Thoracic aorta (tissue), 2 donors: ENCODE measurements at places on chromosomes 11 and 22. TPM values are rescaled to one million over a fixed set of nuclear protein-coding genes. Genes with fewer than 3 reads are reported as not detected.

TRPC6 gene
- total RNA-seq, result 2.7 TPM

RFPL3 gene
- total RNA-seq, result not detected

CHST1 gene
- total RNA-seq, result 48.7 TPM

CLCF1 gene
- total RNA-seq, result 38.1 TPM

GTSE1 gene
- total RNA-seq, result 0.41 TPM

SYCE3 gene
- total RNA-seq, result not detected

NKAPD1 gene
- 10.2 TPM for total RNA-seq

KRTAP5-9 gene
- total RNA-seq, result not detected

TRPM5 gene
- total RNA-seq, result not detected

DNA sequence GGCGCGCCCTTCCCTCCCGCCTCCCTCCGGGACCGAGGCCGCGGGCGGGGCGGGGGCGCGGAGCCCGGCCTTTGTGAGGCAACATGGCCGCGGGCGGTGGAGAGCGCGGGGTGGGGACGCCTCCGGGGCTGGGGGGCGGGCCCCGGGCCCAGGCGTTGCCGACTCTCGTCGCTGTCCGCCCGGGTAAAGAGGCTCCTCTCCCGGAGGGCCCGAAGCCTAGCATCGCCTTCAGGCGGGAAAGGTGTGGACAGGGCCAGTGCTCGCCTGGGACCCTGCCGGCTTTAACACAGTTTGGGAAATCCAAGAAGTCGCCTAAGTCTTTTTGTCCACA is 369 bp downstream of the DGCR8 start:
- peak; percentile 11 for DNase-seq

- DNase-seq, result no peak
Measured at GRCh38 chr11:656426-656825, 19.4 kb downstream of the DRD4 start.

GRCh38 chr11:118916842-118917388 is 8.8 kb downstream of the BCL9L start:
- DNase-seq, result no peak

DNA sequence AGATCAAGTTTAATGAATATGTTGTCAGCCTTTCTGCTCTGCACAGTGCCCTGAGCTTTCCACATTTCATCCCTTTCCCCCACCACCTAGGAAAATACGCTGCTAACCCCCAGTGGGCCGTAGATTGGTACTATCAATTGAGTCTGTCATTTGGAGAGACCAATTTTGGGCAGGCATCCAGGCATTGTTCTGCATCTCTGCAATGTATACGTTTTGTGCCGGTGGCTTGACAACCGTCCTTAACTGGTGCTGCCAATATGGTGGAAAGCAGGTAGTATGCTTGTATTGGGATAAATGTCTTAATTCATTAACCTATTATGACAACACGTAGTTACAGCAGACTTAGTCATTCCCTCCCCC is 1.3 kb downstream of the ELMOD1 start:
- no peak for DNase-seq

GRCh38 chr11:45264839-45265515 is 21.2 kb downstream of the SYT13 start:
- no peak for DNase-seq

GRCh38 chr11:32526760-32527159 is 56.9 kb upstream of the EIF3M start:
- DNase-seq, result no peak

- DNase-seq, result no peak
Measured at GRCh38 chr22:48137640-48138039, 1375.2 kb downstream of the TBC1D22A start.

DNA sequence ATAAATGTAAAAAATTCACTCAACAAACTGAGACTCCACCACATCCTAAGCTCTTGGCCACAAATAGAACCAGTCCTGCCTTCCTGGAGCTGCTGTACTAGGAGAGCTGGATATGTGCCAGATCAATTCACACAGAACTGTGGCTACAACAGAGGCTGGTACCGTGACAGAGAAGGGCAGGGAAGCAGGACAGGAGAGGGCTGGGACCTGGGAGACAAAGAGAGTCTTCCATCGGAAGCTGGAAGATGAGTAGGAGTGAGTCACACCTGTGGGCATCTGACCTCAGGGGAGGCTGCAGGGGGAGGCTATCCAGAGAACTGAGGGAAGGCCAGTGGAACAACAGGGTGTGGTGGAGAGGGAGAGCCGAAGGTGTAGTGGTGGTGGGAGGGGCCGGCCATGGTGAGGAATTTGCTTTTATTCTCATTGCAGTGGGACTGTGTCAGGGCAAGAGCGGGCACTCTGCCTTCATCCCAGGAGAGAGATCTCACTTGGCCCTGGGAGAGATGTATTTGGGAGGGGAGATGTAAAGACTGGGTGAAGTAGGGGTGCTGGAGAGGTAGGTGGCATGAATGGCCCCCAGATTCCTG is 1.9 kb upstream of the LTBP3 start:
- peak; percentile 30 for DNase-seq

GRCh38 chr11:27406498-27407354 is 43.7 kb upstream of the CCDC34 start:
- DNase-seq, result no peak

DNA sequence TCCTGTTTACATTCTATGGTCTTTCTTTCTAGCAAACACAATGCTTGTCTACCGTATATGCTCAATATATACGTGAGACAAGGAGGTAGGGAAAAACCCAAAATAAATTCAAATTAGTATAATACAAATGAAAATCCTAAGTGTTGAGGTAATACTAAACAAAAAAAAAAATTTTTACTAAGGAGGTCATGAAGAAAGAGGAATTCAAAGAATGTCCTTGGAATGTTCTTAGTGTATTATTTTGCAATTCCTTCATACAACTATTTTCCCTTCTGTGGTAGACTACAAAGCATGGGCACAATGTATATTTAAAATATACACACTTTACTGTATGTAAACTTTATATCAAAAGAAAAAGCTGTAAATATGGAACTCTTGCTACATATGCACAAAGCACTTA is 36.4 kb downstream of the PIK3C2A start:
- DNase-seq, result no peak

- DNase-seq, result no peak
Measured at GRCh38 chr11:1837171-1838076, 1.4 kb upstream of the TNNI2 start.

DNA sequence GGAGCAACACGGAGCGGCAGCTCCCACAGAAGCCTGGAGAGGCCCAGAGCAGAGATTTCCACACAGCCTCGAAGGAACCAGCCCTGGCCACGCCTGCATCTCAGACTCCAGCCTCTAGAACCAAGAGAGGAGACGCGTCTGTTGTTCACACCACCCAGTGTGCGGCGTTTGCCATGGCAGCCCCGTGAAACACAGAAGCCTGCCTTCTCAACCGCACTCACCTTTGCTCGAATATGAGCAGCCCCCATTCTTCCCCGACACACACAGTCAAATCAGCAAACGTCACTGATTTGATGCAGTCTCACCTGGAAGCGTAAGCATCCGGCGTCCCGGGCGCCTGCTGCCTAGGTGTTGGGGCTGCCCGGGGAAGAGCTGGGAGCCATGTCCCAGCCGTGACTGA is 14.2 kb upstream of the TALDO1 start:
- DNase-seq, result no peak

- DNase-seq, result no peak
Measured at GRCh38 chr11:87473174-87473573, 435.4 kb downstream of the TMEM135 start.

DNA sequence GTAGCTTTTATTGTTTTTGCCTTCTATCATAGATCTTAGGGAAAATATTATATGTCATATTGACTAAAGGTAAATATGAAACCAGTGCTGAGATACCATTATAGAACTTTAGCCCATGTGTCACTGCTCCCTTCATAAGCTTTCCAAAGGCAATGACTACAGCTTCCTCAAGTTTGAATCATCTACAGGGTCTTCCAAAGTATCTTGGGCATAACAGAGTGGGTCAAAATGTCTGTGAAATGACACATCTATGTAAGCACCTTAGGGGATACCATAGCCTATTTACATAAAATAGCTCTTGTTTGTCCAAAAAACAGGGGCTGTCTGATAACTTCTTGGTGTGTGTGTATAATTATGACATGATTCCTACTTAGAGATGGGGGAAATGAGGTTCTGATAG is 52.5 kb downstream of the RELT start:
- DNase-seq, result no peak
